ENCODE measurements at places on chromosomes 3 and 15.
A peak's percentile ranks its signal among the peaks of the same experiment; 100 is the strongest.

DNA sequence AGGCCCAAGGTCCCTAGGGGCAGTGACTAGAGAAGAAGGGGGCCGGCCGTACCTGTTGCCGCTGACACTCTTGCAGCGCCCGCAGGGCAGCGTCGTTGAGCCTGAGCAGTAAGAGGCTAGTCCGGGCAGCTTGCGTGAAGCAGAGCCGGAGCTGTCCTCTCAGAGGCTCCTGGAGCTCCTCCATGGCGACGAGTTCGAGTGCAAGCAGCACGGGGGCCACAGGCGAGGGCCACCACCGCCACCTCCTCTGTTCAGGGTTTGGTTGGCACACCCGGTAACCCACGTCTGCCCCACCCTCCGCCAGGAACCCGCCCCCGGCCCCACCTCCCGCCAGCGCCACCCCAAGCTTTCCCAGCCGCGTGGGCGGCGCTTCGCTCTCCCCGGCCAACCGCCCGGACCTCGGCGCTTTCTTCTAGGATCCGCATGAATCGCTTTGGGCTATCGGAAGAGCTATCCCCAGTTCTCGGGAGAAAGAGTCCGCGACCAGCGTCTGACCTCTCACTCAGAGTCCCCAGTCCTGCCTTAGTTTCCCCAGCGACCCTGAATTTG is at the start of gene ELL3:
Gene ELL3, minus strand, starts transcription at position 249 of the 549 bp plus-strand sequence. Its CDS starts 65 bp downstream, at position 184.
- peak; percentile 92 for DNase-seq

DNA sequence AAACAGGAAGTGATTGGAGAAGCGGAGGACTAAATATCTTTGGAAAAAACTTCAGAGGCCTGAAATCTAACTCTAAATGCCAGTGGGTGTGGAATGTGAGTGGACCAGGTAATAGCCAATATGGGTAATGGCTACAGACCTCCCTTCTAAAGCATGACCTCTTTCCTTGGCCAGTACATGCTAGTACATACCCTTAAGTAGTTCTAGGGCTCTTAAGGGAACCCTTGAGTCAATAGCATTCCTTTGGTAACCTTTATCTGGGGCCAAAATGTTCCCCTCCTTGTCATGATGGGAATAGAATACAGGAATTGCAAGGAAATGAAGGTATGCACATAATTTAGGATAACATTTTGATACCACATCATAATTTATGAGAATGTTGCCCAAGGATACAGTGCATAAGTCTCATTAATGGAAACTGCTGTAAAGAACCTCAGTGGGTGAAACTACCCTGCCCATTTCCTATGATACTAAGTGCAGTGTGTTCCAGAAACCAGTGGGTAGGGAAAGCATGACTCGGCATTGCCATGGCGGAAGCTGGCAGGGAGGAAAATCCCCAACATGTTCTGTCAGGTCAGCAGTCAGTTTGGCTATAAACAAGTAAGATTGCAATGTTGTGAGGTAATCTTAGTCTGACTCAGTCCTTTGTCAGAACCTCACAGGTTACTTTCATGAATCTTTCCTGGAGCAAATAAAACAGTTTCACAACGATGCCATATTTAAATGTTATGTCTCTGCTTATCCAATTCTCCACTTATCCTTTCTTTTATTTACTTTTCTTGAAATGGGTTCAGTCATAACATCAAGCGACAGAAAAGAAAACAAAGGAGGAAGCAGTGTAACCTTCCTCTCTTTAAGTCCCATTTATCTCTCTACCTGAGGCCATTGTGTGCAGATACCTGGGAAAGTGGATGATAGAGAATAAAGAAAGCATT is 23.5 kb upstream of the RAP2B start:
- peak; percentile 78 for DNase-seq

DNA sequence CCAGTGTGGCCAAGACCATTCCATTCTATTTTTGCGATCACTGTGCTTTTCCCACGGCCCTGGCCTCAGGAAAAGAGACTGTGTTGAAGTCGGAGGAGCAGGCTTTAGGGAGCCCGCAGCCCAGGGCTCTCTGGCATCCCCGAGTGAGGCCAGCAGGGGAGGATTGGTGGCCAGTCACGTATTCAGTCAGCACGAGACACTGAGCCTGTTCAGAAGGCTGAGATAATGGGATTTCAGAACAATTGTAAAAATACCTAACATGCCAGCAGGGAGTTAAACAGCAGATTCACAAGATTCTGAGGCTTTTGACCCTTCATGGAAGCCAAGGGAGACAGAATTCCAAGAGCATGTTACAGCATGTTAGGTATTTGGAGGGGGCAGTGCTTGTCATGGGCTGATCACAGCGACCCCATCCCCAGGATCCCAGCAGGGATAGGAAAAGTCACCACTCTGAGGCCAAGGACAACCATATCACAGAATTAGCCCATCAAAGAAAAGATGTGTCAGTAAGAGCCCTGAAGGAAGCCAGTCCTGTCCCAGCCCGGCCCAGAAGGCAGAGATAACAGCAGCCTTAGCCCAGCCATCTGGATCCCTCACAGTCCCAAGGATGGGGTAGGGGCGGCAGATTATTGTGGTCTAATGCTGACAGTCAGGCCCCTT is 40.6 kb downstream of the AMOTL2 start:
- DNase-seq = no peak

DNA sequence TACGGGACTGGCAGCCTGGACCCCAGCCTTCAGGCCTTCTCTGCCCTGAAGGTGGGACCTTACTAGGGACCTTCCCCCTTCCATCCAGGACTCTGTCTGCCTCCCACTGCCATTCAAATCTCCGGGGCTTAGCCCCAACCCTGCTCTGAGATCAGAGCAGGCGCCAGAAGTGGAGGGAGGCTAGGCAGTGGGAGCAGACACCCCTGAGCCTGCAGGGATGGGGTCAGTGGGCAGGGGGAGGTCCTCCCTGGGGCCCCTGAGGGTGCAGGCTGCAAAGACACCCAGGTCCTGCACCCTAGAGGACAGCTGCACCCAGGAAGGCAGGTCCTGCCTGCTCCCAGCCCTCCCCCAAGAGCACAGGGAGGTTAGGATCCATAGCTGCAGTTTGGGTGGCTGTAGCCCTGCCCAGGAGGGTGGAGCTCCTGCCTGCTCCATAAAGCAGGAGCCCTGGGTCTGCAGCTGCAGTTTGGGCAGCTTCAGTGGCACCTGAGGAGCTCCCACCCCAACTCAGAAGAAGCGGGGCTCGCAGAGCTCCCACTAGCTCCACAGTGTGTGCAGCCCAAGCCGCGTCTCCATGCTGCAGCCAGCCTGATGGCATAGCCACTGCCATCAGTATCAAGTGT is 8.1 kb upstream of the POC1A start:
- DNase-seq = no peak
